Omental fat pad (tissue), 4 donors: ENCODE measurements at places on chromosomes 5 and 9.

- no peak for DNase-seq
Measured at GRCh38 chr5:32038523-32038922, 135.6 kb downstream of the GOLPH3 start.

- DNase-seq = no peak
Measured at GRCh38 chr9:133837627-133838597, 99.8 kb upstream of the SARDH start.

- no peak for DNase-seq
Measured at GRCh38 chr5:7395947-7396712, at the start of gene ADCY2. TSS of gene ADCY2 (plus strand) at chr5:7396138. CDS start at chr5:7396297, 159 bp downstream.

- DNase-seq = no peak
Measured at GRCh38 chr9:128113526-128114325, 13.8 kb downstream of the PTGES2 start.

- no peak for DNase-seq
Measured at GRCh38 chr9:18745710-18746109, 271.8 kb downstream of the ADAMTSL1 start.

DNA sequence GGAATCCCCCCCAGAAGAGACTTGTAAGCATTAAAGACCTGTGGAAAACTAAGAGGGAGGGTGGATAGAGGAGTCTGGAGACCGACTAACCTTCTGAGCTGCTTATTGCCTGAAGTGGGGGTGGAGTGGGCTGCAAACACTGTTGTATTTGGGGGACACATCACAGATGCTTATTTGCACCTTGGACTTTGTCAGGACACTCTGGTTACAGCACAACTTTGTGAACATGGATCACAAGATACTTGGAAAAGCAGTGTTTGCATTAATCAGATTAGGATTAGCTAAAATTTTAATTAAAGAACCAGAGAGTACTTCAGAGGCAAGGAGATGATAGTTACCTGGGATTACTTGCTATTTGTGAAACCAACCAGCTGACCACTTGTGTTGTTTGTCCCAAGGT is 30.9 kb downstream of the TMC1 start:
- no peak for DNase-seq
